NCI-H1048 (cell line): ENCODE measurements at places on chromosomes 5 and 9.

- no peak for DNase-seq
These were observed 93.1 kb upstream of the TMED7 start for GRCh38 chr5:115718927-115719326.

DNA sequence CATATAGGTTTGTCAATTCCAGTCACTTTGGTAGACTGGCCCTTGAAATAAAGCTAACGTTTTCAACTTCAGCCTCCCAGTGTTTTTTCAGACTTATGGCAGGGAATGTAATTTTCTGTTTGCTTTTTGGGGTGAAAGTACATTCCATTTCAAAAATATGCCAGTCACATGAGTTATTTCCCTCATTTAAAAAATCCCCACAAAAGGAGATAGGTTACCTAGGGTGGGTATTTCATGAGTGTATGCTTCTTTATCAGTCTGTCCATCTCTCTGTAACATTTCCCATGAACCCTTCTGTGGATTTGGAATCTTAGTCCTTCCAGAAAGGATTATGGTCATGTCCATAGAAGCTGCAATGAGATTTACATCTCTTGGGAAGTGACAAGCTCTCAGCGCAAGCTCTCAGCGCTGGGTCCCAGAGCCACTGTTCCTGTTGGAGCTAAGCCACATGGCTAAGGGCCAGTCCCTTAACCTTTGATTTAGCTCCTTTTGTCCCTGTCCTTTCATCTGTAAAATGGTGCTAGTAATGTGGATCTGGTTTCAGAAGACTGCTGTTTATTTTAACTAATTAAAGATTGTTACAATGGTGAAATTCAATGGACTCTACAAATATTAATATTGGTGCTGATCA, 294.9 kb downstream of the NR3C1 start:
- no peak for DNase-seq

- no peak for DNase-seq
These were observed 43.0 kb downstream of the HSD17B3 start for GRCh38 chr9:96258967-96259366.

DNA sequence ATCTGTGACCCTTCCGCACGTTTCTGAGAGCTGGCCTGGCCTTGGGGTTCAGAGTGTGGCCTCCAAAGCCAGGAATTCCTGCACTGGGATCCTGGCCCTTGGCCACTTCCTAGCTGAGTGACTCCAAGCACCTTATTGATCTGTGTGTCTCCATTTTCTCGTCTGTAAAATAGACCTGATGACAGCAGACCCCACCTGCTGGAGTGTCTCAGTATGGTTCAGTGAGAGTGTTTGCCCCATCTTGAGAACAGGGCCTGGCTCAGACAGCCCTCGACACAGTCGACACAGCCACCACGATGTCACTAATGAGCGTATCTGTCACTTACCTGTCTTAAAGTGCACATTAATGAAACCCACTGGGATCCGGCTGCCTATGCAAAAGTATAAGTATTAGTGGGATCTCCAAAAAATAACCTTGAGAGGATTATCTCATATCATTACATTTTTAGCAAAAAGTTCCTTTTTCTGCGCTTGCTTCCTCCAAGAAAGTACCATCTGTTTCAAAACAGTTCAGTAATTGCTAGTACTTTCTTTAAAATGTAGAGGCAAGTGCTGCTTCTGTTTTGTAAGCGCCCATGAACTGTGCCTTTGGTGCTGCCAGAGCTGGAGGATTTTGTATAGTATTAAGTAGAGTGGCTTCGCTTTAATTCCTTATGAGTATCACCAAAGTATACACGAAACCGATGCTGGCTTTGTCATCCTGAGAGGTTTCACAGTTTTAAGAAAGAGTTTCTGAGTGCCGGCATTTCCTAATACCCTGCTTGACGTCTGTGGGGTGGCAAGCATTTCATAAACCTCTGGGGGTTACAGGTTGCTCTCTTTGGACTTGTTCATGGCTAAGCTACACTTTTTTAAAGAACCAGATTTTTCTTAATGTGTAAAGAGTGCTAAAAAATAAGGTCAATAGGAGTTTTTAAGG, 31.7 kb downstream of the UBE2QL1 start:
- no peak for DNase-seq

GRCh38 chr5:72251386-72251785, 68.7 kb downstream of the MRPS27 start:
- DNase-seq = no peak

GRCh38 chr9:99666571-99666970, 155.1 kb upstream of the NR4A3 start:
- no peak for DNase-seq

GRCh38 chr5:32098890-32099310, 75.2 kb downstream of the GOLPH3 start:
- no peak for DNase-seq

GRCh38 chr5:91367344-91367743, 15.8 kb downstream of the ARRDC3 start:
- DNase-seq = no peak

DNA sequence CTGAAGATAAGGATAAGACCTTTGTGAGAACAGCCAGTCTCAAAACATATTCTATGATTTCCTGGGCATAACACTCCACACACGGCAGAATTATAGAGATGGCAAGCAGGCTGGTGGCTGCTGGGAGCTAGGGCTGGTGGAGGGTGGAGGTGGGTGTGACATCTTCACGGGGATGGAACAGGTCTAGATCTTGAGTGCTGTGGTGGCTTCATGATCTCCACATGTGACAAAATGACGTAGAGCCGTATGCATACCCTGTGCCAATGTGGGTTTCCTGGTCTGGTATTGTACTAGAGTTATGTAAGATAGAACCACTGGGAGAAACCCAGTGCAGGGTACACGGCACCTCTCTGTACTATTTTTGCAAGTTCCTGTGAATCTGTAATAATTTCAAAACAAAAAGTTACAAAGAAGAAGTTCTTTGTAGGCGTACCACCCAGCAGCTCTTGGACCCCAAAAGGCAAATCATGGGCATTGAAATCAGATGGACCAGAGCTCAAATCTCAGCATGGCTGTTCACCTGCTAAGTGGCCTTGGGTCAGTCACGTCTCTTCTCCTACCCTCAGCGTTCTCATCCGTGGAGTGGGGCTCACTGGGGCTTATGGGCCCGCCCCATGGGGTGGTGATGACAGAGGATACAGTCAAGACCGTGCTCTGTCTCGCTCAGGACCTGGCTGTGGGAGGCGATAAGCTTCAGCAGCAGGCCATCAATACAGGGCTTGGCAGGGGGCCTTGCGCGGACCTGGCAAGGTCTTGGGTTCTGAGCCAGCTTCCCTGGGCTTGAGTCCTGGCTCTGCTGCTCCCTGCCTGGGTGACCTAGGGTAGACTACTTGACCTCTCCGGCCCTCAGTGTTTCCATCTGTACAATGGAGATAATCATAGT, 74.7 kb upstream of the UNC5A start:
- no peak for DNase-seq

DNA sequence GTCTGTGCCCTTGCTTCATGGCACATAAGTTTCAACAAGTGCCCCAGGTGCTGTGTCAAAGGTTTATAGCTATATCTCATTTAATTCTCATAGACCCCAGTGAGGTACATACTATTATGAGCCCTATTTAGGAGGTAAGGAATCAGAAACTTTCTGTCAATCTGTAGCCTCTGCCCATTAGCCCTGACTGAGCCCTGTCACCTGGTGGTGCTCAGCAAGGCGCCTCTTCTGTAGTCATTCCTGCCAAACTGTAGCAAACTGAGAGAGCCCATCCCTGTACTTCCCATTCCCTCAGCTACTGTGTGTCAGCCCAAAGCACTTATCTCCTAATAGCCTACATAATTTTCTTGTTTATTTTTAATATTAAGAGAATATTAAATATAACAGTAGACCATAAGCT, 46.5 kb upstream of the FOXI1 start:
- DNase-seq = no peak
